ENCODE measurements at places on chromosomes 1 and 21. TPM values are rescaled to one million over a fixed set of nuclear protein-coding genes. Genes with fewer than 3 reads are reported as not detected.

DNA sequence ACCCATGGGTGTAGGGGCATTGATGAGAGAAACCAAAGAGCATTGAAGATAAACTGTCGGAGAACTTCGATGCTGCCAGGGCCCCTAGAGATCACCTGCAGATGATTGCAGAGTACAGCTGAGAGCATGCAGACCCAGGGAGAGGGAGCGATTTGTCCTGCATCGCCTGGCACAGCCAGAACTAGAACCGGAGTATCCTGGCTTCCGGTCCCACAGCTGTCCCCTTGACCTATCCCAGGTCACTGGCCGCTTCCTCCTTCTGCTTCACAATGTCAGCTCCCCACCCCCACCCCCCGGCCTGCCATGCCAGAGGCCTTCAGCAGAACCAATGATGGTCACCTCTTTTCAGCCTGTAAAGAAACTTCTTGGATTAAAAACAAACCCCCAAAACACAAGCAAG is 29.2 kb upstream of the SOX13 start:
- no peak for DNase-seq

DNA sequence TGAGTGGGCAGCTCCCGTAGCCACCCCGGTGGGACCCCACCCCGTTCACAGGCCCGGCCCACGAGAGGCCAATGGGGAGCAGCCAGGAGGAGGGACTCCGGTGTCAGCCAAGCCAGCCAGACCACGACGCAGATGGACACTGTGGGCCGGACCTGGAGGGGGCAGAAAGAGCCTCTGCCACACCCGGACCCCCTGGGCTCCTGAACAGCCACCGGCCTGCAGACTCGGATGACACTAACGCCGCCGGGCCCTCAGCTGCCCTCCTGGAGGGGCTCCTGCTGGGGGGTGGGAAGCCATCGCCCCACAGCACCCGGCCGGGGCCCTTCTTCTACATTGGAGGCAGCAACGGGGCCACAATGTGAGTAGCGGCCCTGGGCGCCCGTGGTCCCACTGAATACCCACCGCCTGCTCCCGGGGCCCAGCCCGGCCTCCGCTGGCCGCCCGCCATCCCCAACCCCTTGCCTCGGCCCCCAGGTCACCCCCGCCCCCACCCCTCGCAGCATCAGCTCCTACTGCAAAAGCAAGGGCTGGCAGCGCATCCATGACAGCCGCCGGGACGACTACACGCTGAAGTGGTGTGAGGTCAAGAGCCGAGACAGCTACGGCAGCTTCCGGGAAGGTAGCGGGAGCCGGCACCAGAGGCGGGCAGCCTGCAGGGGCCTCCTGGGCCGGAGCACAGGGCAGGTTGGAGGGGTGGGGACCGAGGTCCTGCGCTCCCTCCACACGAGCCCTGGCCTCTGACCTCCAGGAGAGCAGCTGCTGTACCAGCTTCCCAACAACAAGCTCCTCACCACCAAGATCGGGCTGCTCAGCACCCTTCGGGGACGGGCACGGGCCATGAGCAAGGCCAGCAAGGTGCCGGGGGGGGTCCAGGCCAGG is 6.5 kb downstream of the TTLL10 start:
- DNase-seq = no peak

DNA sequence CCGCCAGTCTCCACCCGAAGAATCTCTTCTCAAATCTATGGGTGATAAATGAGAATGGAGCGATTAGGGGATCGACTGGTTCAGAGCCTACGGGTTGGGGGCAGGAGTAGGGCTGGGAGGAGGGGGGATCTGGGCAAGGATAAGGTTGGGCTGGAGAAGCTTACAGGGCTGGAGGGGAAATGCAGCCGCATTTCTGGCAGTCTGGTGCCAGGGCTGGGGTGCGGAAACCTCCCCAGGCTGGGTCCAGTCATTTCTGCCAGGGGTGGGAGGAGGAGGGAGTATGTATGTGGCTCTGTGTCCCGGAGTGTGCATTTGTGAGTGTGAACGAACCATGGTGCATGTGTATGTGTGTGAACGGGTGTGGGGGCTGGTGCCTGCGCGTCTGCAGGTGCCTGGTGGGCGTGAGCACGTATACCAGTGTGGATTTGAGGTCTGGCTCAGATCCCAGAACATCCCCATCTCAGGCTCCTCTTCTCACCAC is 10.2 kb downstream of the C1orf216 start:
- no peak for DNase-seq

GRCh38 chr1:231666937-231667608 is 40.5 kb downstream of the DISC1 start:
- DNase-seq = no peak

DNA sequence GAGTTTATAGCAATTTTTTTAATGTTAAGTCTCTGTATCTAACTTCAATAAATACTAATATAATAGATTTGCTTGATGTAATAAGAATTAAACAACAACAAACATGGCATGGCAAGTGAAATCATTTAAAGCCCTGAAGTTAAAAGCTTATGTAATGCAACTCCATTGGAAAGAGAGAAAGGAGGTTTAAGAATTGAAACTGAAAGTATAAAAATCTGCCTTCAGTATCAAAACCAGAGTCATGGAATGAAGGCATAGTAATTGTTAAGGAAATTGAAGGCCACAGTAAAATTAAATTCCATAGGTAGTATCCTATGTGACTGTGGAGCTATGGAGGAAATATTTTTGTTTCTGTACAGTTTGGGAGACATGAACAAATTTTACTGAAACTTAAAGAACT is 55.1 kb downstream of the PRDX6 start:
- DNase-seq = no peak

GRCh38 chr21:42997053-42997452 is 22.7 kb downstream of the PKNOX1 start:
- DNase-seq = no peak

DNA sequence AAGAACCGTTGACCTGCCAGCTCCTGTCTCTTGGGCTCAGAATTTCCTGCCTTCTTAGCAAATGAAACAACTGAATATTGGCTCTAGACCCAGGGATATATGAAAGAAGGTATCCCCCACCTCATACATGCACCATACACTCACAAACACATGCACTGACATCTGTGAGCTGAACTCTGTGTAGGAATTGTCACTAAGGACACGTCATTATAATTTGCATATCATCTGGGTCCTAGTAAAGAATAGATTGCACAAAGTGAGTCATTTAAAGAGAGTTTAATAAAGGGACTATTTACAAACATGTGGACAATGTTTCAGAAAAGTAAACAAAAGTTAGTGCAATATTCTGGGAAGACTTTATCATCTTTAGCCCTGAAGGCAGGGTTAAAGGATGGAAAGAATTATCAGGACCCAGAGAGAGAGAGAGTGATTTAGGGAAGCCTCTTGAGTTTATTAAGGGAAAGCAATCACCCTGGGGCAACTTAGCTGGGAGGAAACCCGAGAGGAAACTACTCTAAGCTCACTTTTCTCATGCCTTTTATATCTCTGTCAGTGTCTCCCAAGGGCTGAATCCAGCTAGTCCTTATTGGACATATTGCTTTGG is 74.1 kb upstream of the PLA2G4A start:
- DNase-seq = no peak

GRCh38 chr21:35020436-35020835 is 28.7 kb downstream of the RUNX1 start:
- DNase-seq = no peak

- no peak for DNase-seq
Observed at GRCh38 chr21:35145626-35146233, 96.6 kb upstream of the RUNX1 start.

NR1I3 gene
- total RNA-seq = not detected

SHE gene
- 13.3 TPM for total RNA-seq

TMEM125 gene
- total RNA-seq = 12.1 TPM

NUCKS1 gene
- total RNA-seq = 189 TPM

PLA2G2F gene
- 19.2 TPM for total RNA-seq

All from ureter (tissue), 1 donor.